ENCODE measurements at places on chromosomes 4 and X. TPM values are rescaled to one million over a fixed set of nuclear protein-coding genes. Genes with fewer than 3 reads are reported as not detected.

Gene YIPF7
- total RNA-seq, result not detected

GRCh38 chrX:142156567-142156966 lies 48.5 kb downstream of the MAGEC2 start:
- DNase-seq, result no peak

GRCh38 chr4:151376540-151376939 lies 32.4 kb upstream of the FHIP1A start:
- DNase-seq, result no peak

- no peak for DNase-seq
Measured at GRCh38 chr4:168433571-168433970, 46.7 kb downstream of the DDX60L start.

DNA sequence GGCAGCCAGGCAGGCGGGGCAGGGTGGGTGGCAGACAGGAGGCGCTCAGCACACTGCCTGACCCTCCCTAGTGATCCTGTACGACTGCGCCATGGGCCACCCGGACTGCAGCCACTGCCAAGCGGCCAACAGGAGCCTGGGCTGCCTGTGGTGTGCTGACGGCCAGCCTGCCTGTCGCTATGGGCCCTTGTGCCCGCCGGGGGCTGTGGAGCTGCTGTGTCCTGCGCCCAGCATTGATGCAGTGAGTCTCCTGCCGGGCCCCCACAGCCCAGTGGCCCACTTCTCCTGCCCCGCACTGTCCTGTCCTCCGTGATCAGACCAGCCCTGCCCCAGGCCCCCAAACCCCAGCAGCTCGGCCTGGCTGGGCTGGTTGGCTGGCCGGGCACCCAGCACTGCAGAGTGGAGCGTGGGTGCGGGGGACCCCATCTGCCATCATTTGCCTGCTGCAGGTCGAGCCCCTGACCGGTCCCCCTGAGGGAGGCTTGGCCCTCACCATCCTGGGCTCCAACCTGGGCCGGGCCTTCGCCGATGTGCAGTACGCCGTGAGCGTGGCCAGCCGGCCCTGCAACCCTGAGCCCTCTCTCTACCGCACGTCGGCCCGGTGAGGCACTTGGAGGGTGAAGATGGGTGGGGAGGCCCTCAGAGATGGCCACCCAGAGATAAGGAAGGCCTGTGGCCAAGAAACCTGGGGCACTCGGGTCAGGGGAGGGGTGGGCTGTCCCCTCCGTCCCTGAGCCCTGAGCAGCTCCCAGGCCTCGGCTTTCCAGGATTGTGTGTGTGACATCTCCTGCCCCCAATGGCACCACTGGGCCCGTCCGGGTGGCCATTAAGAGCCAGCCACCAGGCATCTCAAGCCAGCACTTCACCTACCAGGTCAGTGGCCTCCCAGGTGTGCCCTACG lies 7.6 kb downstream of the PLXNB3 start:
- DNase-seq, result peak; percentile 82

DNA sequence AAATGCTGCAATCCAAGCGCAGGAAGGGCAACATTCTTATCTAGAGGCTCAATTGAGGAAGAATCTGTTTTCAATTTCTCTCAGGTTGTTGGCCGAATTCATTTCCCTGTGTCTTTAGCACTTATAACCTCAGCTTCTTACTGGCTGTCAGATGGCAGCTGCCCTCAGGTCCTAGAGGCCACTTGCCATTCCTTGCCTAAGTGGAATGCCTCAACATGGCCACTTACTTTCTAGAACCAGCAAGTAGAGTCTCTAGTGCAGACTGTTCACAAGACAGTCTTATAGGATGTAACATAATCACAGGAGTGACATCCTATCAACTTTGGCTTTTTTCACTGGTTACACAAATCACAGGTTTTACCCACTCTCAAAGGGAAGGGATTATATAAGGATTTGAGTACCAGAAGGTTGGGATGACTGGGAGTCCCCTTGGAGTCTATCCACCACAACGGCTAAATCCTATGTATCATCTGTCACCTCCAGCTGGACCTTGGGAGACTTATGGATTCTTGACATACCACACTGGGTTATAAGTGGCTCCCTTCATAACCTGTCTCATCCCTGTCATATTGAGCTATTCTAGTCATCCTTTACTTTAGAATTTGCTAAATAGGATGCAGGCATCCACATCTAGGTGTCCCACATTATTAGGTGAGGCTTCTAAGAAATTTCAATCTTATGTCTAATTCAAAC lies 297.9 kb upstream of the CTSO start:
- DNase-seq, result no peak

DNA sequence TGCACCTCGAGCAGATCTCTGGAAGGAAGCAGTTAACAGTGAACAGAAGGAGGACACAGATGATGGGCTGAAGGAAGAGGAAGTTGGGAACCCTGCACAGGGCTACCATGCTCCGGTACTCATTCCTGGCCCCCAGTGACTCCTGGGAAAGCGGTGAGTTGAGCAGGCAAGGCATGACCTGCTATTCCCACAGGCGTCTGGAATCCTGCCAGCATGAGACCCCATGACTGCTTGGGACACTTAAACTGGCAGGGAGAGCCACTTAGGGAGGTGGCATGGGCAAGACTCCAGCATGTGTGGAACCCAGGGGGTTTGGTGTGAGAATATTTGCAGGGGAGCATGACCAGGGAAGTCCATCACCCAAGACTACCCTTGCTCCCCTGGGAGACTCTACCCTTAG lies 1056.4 kb upstream of the POU3F4 start:
- DNase-seq, result no peak

DNA sequence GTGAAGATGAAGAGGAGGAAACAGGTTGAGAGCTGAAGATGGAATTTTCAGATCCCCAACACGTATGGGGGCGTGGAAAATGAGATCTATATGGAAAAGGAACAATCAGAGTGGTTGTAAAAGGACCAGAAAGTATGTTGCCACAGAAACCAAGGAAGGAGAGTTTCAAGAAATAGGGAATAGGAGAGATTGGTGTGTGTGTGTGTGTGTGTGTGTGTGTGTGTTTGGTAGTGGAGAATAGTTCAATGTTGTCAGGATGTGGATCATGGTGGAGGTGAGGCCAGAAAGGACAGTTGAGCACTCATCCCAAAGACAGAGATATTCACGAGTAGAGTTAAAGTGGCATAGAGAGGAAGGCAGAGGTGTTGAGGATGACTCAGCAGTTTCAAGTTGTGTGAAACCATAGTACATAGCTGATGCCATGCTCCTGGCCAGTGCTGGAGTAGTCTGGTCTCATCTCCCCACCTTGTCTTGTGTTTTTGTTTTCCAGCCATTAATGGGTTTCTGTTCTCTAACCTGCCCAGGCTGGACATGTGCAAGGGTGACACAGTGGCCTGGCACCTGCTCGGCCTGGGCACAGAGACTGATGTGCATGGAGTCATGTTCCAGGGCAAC lies 36.1 kb downstream of the HEPH start:
- DNase-seq, result no peak

DNA sequence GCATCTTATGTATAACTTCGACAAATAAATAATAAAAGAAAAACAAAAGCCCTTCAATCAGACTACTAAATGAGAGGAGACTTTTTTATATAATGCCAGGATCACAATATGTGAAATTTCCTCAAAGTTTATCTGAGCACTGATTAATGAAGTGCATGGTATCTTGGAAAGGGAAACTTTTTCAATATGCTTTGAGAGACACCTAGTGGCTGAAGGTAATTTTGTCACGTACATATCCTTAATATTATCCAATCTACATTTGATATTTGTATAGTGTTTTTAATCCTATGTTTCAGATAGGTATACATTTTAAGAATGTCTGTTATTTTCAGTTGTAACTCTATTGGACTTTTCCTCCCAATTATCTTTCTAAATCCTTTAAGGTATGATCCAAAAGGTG lies 146.8 kb downstream of the KLHL4 start:
- no peak for DNase-seq

Gene NPY1R
- 147 TPM for total RNA-seq

DNA sequence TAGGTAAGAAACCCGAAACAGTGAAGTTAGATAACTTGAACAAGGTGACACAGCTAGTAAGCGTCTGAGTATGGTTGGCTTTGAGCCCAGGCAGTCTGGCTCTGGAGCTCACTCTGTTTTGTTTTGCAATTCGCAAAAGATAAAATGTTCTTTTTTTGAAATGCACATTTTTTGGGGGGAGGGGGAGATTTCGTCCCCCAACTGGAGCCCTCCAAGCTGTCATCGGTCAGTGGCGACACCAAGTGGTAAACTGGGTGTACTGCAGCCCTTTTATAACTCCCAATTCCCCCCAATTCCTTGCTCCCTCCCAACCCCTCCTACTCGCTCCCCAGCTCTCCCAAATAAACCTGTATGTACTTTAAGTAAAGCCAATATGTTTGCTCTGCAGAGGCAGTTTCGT lies 2.8 kb upstream of the CLCN5 start:
- DNase-seq, result no peak

DNA sequence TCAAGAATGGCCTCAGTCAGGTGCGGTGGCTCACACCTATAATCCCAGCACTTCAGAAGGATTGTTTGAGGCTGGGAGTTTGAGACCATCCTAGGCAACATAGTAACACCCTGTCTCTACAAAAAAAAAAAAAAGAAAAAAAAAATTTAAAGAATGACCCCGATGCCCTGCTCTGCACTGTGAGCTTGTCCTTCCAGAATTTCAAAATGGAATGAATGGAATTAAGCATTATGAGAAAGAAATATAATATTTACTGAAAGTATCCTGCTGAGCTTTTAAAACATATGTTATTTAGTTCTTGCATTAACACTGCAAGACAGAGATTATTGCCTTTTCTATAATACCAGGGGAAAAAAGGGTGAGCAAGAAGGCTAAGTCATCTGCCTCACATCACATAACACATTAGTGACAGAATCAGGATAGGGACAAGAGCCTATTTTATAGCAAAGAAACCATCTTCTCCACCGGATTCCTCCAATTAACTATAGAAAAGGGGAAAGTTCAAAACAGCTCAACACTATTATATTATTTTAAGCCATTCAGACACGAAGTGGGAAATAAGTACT lies 41.9 kb upstream of the GAB1 start:
- DNase-seq, result no peak

- no peak for DNase-seq
Measured at GRCh38 chr4:184513802-184514120, 39.4 kb upstream of the IRF2 start.

DNA sequence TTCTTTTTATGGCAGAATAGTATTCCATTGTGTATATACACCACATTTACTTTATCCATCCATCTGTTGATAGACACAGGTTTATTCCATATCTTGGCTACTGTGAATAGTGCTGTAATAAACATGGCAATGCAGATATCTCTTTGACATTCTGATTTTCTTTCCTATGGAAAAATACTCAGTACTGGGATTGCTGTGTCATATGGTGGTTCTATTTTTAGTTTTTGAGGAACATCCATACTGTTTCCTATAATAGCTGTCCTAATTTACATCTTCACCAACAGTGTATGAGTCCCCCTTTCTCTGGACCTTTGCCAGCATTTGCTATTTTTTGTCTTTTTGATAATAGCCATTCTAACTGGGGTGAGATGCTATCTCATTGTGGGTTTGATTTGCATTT lies 73.5 kb downstream of the GPAT3 start:
- DNase-seq, result no peak

GRCh38 chr4:185479507-185479971 lies 8.0 kb upstream of the CCDC110 start:
- no peak for DNase-seq

- DNase-seq, result no peak
Measured at GRCh38 chr4:149885896-149886295, 70.3 kb upstream of the IQCM start.

GRCh38 chr4:5127556-5127955 lies 76.3 kb downstream of the STK32B start:
- no peak for DNase-seq

- DNase-seq, result no peak
Measured at GRCh38 chrX:153465691-153466380, 4.5 kb downstream of the HAUS7 start.

Measured in posterior vena cava (tissue), 2 donors.